ENCODE measurements at places on chromosomes 3 and 15.

- DNase-seq = no peak
Observed at GRCh38 chr15:96638793-96639192, 308.3 kb downstream of the NR2F2 start.

- no peak for DNase-seq
Observed at GRCh38 chr15:31051496-31052080, 49.9 kb downstream of the TRPM1 start.

GRCh38 chr3:28328188-28329151, 20.1 kb upstream of the ZCWPW2 start:
- DNase-seq = peak; percentile 7

DNA sequence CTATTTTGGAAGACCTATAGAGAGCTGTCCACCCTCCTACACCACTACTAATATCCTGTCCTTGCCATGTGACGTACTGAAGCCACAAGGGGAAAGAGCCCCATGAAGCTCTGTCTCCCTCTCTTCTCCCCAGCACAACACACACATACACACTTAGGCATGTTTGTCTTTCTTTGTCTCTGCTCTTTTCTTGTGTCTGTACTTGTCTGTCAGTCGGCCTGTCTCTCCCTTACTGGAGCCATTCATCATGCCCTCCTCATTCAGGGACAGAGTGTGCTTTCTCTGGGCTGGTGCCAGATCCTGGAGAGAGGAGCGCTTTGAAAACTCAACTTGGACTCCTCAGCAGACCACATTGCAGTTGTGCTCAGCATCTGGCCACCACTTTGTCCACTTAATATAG, 47.6 kb downstream of the PSMD6 start:
- DNase-seq = no peak

- DNase-seq = no peak
Observed at GRCh38 chr15:88323468-88323867, 66.9 kb upstream of the NTRK3 start.

DNA sequence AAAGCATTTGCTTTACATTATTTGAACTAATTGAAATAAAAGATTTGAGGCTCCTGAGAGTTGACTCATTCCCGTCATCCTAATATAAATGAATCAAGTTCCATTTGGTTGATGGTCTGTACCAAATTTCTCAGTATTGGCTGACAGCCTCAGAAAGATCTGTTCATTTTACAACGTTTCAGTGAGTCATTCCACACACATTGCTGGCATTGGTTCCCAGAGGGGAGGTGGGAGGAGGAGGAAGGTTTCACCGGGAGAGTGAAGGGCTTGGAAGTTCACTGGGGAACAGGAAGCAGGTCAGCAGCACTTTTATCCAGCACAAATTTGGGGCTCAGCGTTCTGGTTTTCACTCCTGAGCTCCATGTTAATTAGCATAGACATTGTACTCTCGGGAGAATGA, 176.7 kb upstream of the CADPS start:
- no peak for DNase-seq

DNA sequence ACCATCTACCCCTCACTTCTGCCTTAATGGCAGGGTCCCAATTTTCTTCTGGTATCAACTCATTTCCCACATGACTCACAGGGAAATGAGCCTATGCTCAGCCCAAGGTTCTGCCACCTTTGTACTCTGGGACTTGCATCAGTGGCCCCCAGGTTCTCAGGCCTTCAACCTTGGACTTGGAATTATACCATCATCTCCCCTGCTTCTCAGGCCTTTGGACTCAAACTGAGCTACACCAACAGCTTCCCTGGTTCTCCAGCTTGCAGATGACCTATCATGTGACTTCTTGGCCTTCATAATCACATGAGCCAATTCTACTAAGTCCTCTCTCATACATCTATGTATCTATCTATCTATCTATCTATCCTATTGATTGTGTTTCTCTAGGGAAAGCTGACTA, 149.5 kb downstream of the PLCH1 start:
- DNase-seq = no peak

- no peak for DNase-seq
Observed at GRCh38 chr3:20462723-20463122, 276.7 kb upstream of the SGO1 start.

DNA sequence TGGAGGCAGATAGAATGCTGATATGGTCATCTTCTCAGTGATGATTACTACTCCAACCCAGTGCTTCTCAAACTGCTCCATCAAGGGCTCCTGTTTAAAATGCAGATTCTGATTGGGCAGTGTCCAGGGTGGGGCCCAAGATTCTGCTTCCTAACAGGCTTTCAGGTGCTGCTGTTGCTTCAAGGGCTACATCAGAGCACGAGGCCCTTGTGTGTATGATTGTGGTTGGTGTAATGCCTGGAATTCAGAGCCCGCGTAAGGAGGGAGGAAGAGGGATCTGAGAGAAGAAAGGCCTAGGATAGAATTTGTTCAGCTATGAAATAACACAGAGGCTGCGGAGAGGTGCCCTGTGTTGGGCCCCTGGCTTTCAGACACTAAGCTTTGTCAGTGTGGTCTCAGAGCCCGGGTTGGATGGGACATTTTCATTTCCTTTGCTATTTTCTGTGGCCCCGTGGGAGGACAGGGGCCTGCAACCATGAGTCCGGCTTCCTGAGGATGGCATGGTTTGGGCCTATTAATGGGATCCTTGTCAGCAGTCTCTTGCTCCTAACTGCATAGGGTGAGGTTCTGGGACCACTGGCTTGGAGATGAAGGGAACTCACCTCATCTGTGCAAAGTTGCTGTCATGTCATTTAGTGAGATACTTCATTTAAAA, 53.0 kb downstream of the ATP1B3 start:
- no peak for DNase-seq

GRCh38 chr3:21526461-21526860, 224.5 kb downstream of the ZNF385D start:
- no peak for DNase-seq

- DNase-seq = no peak
Observed at GRCh38 chr3:165919284-165919683, 82.1 kb upstream of the BCHE start.

- DNase-seq = no peak
Observed at GRCh38 chr15:51768018-51768417, 16.6 kb downstream of the TMOD2 start.

DNA sequence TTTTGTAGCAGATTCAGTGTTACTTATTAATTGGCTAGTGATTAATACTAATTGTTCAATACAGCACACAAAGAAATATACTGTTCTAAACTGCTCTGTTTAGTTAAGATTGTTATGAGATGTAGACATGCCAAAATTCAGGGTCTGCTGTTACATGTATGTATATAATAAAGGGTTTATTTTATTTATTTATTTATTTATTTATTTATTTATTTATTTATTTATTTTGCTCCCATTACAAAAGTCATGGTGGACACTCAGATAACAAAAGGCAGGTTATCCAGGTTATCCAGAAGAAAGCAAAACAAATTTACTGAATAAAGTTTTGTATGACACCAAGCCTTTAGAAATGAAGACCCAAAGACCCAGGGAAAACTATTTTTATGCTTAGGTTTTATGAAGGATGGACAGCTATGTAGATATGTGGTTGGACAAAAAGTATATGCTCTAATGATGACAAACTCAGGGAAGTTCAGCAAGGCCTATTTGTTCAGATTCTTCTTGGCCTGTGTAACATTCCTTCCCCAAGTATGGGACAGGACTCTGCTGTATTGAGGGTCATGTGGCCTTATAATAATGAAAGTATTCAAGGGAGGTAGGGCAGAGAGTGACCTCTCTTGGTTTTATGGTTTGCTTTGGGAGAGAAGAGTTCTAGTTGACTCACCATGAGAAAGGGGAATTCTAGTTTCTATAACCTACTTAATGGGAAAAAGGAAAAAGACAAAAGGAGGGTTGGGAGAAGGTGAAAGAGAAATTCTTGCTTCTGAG, 1056.8 kb downstream of the ROBO2 start:
- no peak for DNase-seq

GRCh38 chr3:141372656-141373055, 4.4 kb downstream of the ZBTB38 start:
- no peak for DNase-seq

- no peak for DNase-seq
Observed at GRCh38 chr3:120524171-120524923, 71.8 kb upstream of the NDUFB4 start.

GRCh38 chr15:38961931-38962330, 397.3 kb upstream of the RASGRP1 start:
- no peak for DNase-seq

DNA sequence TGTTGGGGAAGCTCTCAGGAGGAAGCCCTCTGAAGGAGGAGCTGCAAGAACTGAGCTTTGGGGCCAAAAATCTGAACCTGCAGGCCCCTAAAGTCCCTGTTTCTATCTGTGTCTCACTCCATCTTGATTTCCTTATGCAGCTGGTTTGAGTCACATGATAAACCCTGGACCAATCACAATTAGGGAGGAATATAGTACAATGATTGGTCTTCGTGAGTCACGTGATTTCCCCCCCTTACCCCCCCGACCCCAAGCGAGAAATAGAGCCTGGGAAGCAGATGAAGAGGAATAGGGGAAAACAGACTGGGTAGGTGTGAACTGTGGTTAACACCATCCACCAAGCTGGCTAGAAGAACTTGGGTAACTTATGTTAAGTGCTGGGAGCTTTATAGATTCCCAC, 12.9 kb downstream of the CRABP1 start:
- DNase-seq = no peak

DNA sequence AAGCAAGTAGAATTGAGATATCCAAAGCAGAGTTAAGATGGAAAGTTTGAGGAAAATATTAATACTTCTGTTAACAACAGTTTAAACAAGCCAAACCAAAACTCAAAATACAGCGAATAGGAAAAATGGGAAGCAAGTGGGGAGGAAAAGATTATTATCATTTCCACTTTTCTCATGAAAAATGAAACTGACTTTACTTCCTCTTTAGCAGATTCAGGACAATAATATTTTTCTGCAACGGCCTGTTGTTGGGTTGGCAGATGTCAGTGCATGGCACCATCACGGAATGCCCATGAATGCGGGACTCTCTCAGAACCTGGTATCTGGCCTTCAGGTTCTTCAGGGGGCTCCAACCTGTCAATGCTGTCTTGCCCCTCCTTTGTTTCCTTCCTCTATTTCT, 11.1 kb downstream of the ANKUB1 start:
- no peak for DNase-seq

- DNase-seq = no peak
Observed at GRCh38 chr3:43372809-43373559, 86.6 kb downstream of the SNRK start.

DNA sequence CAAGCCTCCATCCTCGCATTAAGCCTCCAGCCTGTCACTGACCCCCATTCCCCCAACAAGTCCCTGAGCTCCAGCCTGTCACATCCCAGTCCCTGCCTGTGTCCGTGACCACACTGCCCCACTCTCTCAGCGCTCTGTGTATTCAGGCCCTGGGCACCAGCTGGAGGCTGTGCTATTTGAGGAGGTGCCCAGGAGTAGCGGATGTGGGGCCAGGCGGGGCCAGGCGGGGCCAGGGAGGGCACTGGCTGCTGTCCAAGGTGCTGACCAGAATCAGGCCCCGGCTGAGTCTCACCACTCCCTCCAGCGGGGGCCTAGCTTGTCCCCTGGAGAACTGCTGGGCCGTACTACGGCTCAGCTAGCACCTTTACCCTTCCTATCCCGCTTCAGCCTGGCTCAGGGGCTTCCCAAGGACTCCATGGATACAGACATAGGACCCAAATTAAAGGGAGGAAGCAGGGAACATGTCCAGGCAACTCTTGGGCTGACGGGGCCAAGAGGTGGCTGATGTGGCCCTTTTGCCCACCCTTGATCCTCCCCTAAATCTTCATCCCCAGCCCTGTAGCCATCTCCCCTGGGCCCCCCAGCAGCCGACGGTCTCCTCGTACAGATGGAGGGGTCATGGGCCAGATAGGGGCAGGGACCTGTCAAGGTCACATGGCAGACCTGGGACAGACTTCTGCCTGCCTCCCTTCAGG, 1.1 kb downstream of the HHATL start:
- no peak for DNase-seq

GRCh38 chr3:32584660-32585059, 14.0 kb upstream of the DYNC1LI1 start:
- no peak for DNase-seq

DNA sequence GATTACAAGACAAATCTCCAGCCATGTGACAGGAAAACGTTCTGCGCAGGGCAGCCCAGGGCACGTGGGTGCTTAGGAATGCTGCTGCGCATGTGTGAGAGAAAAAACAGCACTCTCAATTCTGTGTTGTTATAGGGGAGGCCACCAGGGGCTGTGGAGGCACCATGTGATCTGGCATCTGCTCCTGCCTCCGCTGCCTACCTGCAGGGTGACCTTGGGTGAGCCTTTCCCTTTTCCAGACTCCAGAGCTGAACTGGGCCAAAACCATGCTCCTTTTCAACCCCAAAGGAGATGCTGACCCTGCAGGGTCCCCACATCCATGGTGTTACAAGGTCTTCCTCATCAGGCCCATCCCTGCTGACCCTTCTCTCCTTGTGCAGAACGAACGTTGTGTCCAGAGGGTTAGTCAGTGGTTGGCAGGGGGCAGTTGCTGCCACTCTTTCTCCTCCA, 81.5 kb upstream of the RASGRF1 start:
- DNase-seq = no peak

DNA sequence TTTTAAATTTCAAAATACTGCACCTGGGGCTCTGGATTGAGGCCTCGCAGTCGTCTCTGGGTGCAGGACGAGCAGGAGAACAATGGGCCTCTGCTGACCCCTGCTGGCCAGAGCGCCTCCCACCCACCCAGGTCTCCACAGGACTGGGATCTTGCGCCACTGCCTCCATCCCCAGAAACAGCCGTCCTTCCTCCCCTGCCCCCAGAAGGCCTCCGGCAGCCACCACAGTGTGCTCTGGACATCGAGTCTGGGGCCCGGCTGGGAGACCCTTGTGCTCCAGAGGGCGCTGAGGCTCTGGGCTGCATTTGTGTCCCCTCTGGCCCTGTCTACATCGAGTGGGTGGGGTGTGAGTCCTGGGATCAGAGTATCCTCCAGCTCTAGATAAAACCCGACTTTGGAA, 6.7 kb upstream of the ACSBG1 start:
- peak; percentile 72 for DNase-seq

DNA sequence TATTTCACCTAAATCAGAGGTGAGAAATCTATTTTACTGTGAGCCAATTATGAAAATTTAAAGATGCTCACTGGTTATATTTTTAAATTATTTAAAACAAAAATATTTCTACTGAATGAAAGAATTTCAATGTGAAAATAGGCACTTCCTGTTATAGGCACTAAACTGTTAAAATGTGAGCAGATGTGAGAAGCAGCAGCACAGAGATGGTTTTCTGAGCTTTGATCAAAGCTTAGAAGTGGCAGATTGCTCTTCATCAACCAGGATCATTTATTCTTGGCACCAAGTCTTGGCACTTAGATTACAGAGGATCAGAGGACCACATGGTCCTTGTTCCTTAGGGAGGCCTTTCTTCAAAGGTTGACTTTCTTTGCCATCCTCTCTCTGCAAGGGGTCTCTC, 18.0 kb upstream of the TSC22D2 start:
- DNase-seq = no peak

GRCh38 chr3:81760215-81760614, 1.2 kb downstream of the GBE1 start:
- DNase-seq = no peak

Data from NCI-H2081 (cell line).